ENCODE measurements at places on chromosomes 4 and X.
A peak's percentile ranks its signal among the peaks of the same experiment; 100 is the strongest.

DNA sequence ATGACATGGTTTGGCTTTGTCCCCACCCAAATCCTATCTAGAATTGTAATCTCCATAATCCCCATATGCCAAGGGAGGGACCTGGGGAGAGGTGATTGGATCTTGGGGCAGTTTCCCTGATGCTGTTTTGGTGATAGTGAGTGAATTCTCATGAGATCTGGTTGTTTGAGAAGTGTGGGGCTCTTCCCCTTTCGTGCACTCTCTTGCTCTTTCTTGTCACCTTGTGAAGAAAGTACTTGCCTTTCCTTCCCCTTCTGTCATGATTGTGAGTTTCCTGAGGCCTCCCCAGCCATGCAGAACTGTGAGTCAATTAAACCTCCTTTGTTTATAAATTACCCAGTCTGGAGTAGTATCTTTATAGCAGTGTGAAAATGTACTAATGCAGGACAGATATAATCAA lies 36.4 kb upstream of the FREM3 start:
- DNase-seq = no peak

DNA sequence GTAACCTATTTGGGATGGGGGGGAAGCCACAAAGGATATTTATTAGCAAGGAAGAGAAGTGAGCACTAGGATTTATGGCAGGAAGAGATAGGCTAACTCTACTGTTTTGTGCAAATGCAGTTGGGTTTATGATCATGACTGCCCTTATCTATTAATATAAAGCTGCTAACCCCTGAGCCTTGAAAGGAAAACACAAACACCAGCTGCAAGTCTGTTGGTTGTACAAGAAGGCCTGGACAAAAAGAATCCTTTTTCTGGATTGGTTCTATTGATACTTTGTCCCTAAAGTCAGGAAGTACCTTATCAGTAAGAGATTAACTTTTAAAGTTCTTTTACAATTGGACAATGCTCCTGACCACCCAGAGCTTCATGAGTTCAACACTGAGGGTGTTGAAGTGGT lies 188.8 kb downstream of the LRBA start:
- no peak for DNase-seq

- DNase-seq = peak; percentile 48
These were observed 9.6 kb downstream of the HAUS7 start for GRCh38 chrX:153460826-153461225.

DNA sequence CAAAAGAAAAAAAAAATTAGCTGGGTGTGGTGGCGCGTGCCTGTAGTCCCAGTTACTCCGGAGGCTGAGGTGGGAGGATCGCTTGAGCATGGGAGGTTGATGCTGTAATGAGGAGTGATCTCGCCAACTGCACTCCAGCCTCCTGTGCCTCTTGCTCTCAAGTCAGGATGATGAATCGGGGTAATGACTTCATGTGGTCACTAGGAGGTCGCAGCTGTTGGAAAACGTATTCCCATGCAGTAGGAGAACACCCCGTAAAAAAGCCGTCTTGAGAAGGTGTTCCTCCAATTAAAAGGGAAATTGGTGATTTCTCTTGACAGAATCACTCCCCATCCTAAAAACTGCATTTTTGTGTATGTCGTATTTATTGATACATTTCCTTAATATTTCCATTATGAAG lies 2.2 kb downstream of the CCNB3 start:
- DNase-seq = no peak

DNA sequence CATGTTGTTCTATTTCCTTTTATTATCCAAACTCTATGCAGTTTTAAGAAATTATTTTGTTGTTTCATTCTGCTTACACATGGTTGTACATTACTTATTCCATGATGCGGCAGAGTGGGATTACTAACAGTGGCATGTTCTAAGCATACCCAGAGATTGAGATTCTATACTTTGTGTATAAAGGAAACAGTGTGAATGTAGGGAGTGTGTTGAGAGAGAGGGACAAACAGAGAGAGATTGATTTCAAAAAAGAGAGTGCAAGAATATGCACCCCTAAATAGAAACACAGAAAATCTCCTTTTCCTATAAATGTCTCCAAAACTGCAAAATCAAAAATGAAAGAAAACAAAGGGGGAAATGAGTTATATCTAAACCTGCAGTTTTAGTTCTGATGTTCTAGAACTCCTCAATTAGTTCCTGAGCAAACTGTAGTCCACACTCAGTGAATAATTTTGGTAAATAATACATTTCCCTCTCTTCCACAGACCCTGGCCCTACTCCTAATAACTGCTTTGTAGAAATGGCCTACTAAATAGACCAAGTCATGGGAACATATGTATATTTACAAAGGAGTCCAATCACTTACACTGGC lies 31.0 kb downstream of the SLC9B1 start:
- DNase-seq = no peak

- DNase-seq = no peak
These were observed 234.5 kb upstream of the SLIT2 start for GRCh38 chr4:20017070-20017776.

DNA sequence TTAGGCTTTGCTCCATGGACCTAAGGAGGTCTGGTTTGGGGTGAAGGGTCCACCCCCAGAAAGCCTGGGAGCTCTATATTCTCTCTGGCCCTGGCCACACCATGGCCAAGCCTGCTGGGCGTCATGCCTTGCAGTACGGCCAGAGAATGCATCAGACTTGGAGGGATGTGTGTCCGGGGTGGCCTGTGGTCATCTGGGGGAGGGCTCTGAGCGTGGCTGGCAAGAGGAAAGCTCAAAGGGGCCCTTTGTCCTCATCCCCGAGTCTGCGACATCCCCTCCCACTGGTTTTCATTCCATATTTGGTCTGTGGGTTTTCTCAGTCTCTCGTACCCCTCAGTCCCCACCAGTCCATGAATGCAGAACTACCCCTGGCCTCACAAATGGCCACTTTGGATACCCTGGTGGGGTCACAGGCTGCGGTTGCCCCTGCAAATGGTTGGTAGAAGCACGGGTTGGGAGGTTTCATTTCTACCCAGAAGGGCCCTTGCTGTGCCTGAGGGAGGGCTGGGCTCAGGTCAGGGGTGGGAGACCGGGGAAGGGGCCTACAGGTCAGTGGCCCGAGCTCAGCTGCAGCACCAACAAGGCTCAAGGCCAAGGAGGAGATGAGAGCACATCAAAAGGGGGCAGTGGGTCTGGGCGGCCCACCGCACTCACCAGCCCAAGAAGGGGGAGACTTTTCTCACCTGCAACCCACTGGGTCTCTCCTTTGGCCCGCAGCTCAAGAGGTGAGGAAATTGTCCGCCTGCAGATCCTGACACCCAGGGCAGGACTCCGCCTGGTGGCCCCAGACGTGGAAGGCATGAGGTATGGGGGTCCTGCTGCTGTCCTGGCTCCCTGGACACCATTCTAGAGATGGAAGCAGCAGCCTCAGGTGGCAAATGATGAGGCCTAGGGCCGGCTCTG lies 30.2 kb downstream of the ZNF185 start:
- no peak for DNase-seq

GRCh38 chrX:119479845-119480244 lies 11.6 kb downstream of the SLC25A5 start:
- no peak for DNase-seq

DNA sequence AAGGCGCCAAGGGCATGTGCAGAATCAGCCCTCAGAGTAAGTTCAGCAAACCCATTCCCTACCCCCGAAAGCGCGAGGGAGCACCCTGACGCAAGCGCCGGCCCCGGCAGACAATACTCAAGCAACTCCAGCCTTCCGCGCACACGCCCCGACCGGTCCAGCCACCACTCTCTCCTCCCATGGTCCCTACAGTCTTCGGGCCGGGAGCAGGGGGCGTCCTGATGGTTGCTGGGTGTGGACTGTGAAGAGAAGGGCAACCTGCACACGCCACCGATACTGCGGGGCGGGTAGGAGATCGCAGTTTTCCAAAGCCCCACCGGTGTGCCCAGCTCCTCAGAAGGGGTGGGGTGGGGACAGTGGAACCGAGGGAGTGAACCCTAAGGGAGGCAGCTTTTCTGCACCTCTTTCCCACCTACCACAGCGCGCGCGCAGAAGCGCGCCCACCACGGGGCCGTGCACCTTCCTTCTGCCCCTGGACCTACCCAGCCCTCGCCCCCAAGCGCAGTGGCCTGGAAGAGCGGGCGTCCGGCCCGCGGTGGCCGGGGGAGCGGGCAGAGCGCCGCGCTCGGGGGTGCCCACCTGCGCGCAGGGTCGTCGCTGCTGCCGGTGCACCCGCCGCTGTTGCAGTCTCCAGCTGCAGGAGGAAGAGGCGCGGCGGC lies 650.2 kb upstream of the DIPK2B start:
- DNase-seq = no peak

GRCh38 chrX:68728186-68728585 lies 80.7 kb downstream of the STARD8 start:
- DNase-seq = no peak

DNA sequence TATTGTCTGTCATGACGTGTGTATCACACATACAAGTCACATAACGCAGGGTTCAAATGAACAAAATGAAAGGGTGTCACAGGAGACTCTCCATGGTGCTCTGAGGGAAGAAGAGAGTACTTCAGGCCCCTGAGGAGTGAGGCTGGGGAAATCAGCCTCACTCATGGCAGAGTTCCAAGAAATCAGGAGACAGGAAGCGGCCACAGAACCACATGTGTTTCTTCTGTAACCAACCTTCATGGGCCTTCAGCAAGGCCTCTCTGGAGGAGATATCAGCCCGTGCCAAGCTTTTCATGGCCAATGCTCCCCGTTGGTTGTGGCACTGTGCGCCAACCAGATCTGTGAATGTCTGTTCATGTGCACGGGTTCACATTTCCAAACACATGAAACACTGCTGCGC lies 76.0 kb downstream of the NAT8L start:
- no peak for DNase-seq

DNA sequence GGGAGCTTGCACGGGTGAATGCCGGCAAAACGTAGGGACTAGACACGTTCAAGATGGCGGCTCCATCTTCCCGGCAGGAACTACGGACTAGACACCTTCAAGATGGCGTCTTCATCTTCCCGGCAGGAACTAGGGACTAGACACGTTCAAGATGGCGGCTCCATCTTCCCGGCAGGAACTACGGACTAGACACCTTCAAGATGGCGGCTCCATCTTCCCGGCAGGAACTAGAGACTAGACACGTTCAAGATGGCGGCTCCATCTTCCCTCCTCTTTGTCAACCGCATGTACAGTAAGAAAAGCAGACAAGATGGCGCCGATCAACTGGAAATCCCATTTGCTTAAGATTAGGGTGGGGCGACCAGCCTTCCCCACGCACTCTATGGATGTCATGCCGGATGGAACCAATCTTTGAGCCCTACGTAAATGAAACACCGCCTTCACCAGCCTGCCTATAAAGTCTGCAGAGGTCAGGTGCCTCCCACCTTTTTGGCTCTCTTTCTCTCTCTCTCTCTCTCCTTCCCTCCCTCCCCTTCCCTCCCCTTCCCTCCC lies 222.4 kb downstream of the CRLF2 start:
- peak; percentile 19 for DNase-seq

GRCh38 chrX:24153178-24153795 lies 3.8 kb downstream of the ZFX start:
- DNase-seq = no peak
